Right atrium auricular region (tissue), 2 donors: ENCODE measurements at places on chromosomes 3 and 15. TPM values are rescaled to one million over a fixed set of nuclear protein-coding genes. Genes with fewer than 3 reads are reported as not detected.

Gene ACKR2
- 0.78 TPM for total RNA-seq

Gene ARL14
- total RNA-seq = not detected

Gene MYEF2
- 7.5 TPM for total RNA-seq

Gene HTR3E
- total RNA-seq = not detected

Gene SLC7A14
- total RNA-seq = not detected

Gene HIGD2B
- not detected for total RNA-seq

DNA sequence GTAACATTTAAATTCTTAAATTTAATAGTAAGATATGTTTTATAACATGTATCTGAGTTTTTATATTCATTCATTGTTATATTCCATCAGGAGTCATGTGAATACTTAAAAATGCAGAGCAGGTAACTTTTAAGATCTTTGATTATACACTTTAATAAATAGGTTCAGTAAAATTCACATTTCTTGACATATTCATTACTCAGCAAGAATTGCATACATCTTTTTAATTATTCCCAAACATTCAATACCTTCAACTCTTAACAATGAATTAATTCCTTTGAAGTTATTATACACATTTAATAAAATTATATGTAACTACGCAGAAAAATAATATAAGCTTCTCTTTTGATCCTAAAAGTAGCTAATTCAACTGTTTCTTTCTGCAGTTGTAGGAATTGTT lies 105.4 kb downstream of the CNTN4 start:
- no peak for DNase-seq

DNA sequence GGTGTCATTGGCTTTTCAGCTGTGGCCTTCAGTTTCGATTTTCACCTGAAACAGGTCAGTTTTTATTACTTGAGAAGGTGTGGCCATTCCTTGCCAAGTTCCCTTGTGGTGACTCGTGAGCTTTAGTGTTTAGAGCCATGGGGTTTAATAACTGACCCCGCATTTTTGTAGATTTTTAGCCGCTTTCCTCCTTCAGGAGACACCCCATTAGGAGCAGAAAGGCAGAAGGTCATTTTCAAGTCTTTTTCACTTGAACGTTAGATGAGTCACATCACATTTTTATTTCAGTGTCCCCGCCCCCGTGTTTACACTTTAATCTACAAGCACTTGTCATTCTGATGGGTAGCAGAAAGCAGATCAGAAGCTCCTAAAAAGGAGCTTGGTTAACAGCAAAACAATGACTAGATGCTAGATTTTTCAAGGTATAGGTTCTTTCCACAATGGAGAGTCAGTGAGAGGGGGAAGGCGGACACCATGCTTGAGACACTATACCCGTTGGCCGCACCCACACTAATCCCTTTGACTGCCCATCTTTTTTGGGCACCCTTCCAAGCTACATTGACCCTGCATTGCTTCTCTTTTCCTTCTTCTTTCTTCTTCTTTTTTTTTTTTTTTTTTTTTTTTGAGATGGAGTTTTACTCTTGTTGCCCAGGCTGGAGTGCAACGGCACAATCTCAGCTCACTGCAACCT lies 132.7 kb downstream of the GHSR start:
- peak; percentile 75 for DNase-seq
